Activated CD8-positive, alpha-beta memory T cell treated with anti-CD3 and anti-CD28 coated beads for 48 hours (primary cell): ENCODE measurements at places on chromosomes 2 and 18.
A peak's percentile ranks its signal among the peaks of the same experiment; 100 is the strongest.

DNA sequence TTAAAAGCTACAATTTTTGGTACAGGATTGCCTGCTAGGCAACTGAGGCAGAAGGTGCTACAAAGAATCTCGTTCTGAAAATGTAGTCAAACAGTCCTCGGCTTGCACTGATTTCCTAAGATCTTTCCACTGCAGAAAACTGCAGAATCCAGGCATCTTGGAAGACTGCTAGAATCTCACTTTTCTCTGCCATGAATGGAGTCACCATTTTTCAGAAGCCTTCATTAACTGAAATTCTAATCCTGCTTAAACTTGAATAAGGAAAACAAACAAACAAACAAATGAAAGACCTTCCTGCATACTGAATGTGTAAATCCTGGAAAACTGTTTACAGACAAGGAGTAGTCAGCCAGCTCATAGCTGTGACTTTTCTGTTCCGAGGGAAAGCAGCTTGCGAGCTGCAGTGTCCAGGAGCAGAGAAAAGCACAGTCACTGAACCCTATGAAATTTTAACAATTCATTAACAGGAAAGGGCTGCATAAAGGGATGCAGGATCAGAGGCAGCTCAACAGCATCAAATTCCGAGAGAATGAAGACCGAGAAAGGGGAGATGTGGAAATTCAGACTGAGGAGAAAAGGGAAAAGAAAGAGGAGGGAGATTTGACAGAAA lies 210.5 kb upstream of the PIK3C3 start:
- no peak for DNase-seq

DNA sequence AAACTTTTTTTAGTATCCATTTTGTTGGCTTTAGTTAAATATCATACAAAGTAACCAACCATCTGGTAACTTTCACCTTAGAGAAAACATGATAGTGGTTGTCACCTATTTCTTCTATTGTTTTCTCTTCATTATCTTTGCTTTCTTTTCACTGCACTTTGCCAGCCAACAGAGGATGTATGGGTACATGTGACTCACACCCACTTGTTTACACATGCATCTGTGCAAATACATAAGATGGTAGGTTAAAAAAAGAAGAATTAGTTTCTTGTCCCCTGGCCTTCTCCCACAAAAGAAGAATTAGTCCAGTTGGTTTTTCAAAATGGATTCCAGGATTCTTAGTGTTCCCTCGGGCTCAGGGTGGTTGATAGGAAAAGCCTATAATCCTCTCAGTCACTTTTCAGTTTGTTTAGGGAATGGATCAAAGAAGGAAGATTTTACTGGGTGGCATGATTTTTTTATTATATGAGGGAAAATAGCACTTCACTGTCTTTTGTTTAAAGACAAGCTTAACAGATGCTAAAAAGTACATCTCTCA lies 46.6 kb downstream of the CDK15 start:
- no peak for DNase-seq

- DNase-seq = peak; percentile 57
Measured at GRCh38 chr2:47070920-47071824, 83.9 kb downstream of the STPG4 start.

DNA sequence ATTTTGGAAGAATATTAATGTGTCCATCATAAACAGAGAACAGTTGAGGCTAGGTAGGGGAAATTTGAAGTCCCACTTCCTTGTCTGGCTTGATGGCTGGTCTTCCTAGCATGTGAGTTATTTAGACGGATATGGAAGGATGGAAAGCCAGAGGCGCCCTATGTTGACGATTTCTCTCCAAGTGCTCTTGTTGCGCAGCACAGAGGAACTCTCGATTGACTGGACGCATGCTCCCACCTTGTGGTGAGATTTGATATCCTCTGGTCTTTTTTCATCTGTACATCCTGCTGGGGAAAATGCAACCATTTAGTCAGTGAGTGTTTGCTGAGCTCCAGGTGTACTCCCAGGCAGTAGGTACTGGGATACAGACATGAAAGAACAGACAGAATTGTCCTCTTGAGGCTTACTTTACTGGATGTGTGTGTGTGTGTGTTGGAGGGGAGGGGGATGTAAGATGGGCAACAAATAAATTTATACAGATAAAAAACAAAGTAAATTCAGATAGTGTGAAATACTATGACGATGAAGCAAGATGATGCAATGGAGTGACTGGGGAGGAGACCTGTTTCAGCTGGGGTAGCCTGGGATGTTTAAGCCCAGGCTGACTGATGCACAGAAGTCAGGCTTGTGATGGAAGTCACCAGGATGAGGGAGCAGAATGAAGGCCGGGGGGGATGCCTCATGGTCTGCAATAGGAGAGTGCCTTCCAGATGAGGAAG lies 137.2 kb downstream of the TRIM43 start:
- no peak for DNase-seq

DNA sequence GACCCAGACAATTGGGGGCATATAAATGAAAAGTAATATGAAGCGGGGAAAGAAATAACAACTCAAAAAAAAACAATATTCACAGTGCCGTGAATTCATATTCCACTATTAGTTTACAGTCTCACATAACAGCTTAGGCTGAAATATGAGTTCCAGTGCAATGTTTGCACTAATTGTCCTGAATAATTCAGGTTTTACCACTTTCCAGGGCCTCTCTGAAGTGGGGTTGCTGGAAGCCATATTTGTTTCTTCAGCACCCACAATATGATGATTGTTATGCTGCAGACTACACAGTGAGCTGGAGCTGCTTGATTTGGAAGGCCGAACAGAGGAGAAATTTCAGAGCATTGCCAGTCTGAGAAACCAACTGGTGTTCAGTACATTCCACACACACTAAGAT lies 894.5 kb upstream of the ACVR2A start:
- no peak for DNase-seq

GRCh38 chr18:76823587-76824011 lies 1.2 kb downstream of the ZNF236 start:
- no peak for DNase-seq

- no peak for DNase-seq
Measured at GRCh38 chr2:121501031-121501430, 29.6 kb upstream of the RNU4ATAC start.

DNA sequence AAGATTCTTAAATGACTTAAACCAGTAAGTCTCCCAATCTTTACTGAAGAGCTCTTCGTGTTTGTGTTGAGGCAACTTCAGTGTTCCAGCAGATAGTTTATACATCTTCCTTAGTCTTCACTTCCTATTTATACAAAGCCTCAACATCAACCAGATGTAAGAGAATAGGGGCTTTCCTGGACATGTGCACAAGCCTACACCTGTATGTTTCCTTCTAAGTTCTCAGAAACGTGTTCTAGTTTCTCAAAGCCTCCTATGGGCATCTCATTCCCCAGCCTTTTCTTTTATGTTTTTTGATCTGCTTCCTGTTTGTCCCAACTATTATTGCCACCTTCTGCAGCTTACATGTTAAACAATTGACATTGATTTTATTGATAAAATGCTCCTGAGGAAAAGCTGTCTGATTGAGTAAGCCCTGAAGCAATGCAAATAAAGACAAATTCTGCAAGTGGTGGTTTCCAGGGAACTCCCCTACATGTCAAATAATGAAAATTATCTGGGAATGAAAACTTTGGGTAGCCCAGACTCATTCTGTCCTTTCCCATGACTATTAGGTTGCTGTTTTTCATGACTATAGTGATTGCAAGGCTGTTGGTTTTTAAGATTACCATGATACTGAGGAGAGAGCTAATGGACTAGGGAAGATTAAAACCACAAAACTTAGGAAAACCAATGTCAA lies 663.3 kb upstream of the ACVR2A start:
- DNase-seq = no peak

DNA sequence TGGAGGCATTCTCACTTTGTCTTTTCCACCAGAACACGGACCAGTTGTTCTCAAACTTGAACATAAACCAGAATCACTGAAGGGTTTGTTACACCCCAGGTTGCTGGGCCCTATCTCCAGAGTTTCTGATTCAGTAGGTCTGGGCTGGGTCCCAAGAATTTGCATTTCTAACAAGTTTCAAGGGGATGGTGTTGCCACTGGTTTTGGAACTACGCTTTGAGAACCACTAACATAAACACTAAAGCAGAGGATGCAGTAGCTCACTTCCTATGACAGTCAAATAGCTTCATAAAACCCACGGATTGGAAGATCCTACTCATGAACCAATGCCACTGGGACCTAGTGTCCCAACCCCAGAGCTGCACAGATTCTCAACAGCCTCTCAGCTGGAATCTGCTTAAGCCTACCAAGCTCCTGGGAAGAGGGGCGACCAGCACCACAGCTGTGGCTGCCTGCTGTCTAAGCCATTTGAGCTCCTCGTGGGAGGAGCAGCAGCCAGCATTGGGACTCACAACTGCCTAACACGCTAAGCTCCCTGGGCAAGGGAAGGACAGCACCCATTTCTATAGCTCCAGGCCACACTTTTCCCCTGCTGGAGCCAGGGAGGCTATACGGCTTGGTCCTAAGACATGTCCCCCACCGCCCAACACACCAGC lies 62.5 kb downstream of the C1D start:
- DNase-seq = no peak

DNA sequence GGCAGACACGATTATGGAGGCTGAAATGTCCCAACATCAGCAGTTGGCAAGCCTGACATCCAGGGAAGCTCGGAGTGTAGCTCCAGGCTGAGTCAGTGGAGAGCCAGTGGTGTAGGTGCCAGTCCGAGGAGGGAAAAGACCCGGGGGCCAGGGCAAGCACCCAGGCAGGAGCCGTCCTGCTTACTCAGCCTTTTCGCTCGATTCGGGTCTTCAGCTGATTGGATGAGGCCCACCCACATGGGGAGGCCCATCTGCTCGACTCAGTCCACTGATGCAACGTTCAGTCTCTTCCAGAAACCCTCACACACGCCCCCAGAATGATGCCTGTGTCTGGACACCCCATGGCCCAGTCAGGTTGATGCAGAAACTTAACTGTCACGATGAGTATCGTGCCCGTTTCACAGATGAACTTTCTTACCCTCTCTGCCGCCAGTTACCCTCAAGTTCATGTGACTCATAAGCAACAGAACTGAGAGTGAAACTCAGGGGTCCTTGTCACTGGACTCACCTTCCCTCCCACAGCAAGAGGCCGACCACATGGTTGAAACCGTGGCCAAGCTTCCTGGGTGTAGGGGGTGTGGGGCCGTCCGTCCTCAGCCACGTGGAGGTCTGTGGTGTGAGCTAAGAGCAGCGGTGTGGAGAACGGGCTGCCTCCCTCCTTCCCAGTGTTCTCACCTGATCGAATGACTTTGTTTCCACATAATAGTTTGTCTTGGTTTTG lies 197.4 kb upstream of the HDAC4 start:
- no peak for DNase-seq

DNA sequence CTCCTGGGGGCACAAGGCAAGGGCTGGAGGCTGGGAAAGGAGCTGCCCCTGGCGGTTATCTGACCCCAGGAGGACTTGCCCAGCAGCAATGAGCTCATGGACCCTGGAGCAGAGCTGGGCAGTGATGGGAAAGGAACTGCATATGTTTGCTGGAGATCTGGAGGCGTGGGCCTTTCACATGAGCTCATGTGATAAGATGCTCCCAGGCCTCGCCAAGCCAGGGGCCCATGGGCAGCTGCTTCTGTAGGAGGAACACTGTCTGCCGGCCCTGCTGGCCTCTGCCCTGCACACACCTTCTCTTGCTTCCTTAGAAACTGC lies 9.0 kb upstream of the NPPC start:
- no peak for DNase-seq

DNA sequence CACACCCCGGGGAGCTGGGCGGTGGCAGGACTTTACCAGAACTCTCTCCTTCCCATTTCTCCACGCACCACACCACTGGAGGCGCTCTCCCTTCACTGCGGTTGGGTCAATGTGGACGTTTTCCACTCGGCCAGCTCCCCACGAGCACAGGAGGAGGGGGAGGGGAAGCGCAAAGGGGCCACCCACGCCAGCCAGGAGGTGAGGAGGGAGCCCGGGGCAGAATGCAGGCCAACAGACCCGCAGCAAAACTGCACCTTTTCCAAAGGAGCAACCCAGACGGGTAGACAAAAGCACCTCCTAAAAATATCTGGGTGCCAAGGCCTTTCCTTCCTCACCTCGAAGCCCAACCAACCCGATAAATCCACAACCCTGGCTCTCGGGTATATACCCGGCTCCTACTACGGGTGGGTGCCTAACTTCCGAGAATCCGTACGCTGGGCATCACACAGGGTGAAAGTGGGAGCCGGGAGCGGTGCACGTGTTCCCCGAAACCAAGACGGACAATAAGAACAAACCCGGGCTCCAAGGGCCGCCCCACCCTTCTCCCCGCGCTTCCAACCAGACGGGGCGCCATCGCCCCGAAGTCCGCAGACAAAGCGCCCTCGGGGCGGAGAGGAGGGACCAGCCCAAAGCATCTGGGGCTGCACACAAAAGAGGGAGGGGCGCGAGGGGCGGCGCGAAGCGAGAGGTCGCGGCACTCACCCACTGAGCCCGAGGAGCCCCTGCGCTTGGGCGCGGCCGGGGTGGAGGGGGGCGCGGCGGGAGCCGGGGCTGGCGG lies 1.0 kb downstream of the RTN4 start:
- peak; percentile 40 for DNase-seq

DNA sequence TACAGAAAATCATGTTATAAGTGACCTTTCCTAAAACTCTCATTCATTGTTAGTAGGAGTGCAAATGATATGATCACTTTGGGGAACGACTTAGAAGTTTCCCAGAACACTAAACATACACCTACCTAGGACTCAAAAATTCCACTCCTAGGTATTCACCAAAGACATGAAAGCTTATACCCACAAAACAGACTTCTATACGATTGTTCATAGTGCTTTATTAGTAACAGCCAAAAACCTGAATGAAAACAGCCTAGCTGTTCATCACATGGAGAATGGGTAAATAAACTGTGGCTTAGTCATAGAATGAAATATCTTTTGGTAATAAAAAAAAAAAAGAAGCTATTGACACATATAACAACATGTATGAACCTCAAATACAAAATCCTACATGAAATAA lies 8.8 kb downstream of the NOL10 start:
- DNase-seq = no peak

- no peak for DNase-seq
Measured at GRCh38 chr2:84882775-84883550, 2.1 kb upstream of the TRABD2A start.

- no peak for DNase-seq
Measured at GRCh38 chr2:129903586-129904425, 75.7 kb upstream of the RAB6C start.

- no peak for DNase-seq
Measured at GRCh38 chr2:95719473-95720060, 127.8 kb downstream of the TRIM43 start.

DNA sequence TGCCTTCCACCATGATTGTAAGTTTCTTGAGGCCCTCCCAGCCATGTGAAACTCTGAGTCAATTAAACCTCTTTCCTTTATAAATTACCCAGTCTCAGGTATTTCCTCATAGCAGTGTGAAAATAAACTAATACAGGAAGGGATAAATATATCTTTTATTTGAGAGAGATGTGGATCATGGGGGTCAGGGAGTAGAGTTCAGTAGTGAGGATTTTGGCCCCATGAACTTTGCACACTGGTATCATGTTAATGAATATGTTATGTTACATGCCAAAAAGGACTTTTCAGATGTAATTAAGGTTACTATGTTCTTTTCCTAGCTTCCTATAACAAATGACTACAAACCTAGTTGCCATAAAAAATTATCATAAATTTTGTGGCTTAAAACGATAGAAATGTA lies 1393.7 kb downstream of the DSC3 start:
- no peak for DNase-seq
